ENCODE measurements at places on chromosomes 3 and 15. TPM values are rescaled to one million over a fixed set of nuclear protein-coding genes. Genes with fewer than 3 reads are reported as not detected.
A peak's percentile ranks its signal among the peaks of the same experiment; 100 is the strongest.

GRCh38 chr3:74520895-74521294, 93.6 kb downstream of the CNTN3 start:
- H3K36me3 ChIP-seq, result no peaks in the 10 kb centered on the region
- H3K4me3 ChIP-seq, result no peak overlapping the region
- H3K4me1 ChIP-seq, result no peaks in the 10 kb centered on the region
- no peak overlapping the region for H3K27ac ChIP-seq
- no peak for DNase-seq
- H3K27me3 ChIP-seq, result no peaks in the 10 kb centered on the region

DNA sequence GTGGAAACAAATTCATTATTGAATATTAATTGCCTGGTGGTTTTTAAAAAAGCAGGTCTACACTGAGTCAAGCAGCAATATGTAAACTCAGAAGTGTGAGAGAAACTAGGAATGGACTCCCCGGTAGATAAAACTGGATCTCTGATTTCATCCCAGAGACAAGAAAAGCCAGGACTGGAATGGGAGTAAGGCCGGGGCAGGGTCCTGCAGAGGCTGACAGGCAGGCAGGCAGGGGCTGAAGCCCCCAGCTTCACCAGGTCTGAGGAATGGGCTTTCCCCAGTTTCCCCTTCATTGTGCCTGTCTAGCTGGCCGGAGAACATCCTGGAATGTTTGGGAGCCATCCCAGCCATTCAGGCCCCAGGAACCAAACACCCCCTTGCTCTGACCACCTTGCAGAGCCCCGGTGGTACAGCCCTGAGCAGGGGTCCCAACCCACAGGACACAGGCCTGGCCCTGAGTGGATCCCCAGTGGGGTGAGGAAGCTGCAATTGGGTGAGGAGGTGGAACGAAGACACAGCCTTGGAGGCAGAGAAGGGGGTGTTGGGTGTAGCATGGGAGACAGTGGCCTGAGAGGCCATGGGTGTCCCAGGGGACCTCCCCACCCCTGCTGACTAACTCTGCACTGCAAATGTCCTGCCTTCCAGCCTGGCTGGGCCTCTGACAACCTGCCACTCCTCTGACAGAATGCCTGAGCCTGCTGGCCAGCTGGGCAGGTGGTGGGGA, 31.7 kb upstream of the XYLB start:
- no peaks in the 10 kb centered on the region for H3K27me3 ChIP-seq
- H3K36me3 ChIP-seq, result no peaks in the 10 kb centered on the region
- DNase-seq, result no peak
- no peaks in the 10 kb centered on the region for H3K4me1 ChIP-seq

DNA sequence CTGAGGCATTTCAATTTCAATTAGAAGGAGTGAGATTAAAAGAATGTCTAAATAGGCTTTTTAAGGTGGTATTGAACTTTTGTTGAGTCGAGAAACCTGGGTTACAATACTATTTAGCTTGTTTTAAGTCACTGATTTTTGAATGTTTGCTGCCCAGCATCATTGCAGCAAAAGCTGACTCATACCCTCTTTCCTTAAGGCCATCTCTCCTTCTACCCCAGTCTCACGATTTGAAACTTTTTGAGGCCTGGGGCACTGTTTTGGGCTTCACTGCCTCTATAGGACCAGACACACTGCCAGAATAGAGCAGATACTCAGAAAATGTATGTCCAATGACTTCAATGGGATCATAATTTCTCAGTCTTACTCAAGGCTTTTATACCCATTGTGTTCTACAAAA, 319.6 kb upstream of the TGFBR2 start:
- H3K4me3 ChIP-seq, result no peak overlapping the region
- no peaks in the 10 kb centered on the region for H3K36me3 ChIP-seq
- no peak overlapping the region for H3K27ac ChIP-seq
- no peaks in the 10 kb centered on the region for H3K27me3 ChIP-seq

A4GNT gene
- polyA plus RNA-seq, result not detected

SAMMSON gene
- not detected for polyA plus RNA-seq

GRCh38 chr15:92130906-92131305, 262.8 kb upstream of the ST8SIA2 start:
- H3K36me3 ChIP-seq, result no peaks in the 10 kb centered on the region
- H3K27me3 ChIP-seq, result no peaks in the 10 kb centered on the region

- peak; percentile 93 for DNase-seq
- peak overlapping the region; percentile 84 for H3K4me3 ChIP-seq
- H3K27me3 ChIP-seq, result no peaks in the 10 kb centered on the region
Observed at GRCh38 chr3:101676216-101676764, 642 bp downstream of the ZBTB11 start.

GOLGA8G gene
- polyA plus RNA-seq, result not detected

TGM5 gene
- 0.03 TPM for polyA plus RNA-seq

DNA sequence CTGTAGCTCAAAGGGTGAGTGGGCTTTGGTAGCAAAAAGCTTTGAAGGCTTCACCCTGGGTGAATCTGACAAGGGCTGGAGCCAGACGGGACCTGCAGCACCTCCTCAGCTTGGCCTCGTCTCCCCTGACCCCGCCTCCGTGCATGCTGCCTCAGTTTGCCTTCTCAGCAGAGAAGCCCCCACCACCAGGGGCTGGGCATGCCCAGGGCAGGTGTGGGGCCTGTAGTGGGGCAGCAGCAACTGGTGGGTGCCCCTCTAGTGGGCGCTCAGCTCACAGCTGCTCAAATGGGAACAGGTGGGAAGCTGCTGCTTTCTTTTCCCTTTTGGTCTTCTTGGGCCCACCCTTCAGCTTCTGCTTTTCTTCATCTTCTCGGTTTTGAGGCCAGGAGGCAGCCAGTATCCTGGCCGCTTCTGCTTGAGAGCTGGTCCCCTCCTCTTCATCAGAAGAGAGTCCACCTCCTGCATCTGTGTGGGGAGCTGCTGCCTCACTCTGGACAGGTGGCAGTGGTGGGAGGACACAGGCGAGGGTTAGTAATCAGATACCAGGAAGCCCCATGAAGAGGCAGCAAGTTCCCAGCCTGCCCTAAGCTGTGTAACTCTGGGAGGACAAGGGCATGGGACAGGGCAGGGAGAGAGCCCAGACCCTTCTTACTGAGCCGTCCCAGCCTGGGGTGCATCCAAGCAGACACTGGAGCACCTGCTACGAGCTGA, 21.0 kb downstream of the TMEM43 start:
- H3K27me3 ChIP-seq, result no peaks in the 10 kb centered on the region
- peaks cover 20% of the 10 kb centered on the region for H3K36me3 ChIP-seq
- H3K4me3 ChIP-seq, result no peak overlapping the region

OSTN gene
- not detected for polyA plus RNA-seq

- H3K27ac ChIP-seq, result no peak overlapping the region
- no peak for DNase-seq
- H3K36me3 ChIP-seq, result no peaks in the 10 kb centered on the region
- no peak overlapping the region for H3K4me3 ChIP-seq
Observed at GRCh38 chr3:17430582-17430981, 311.8 kb downstream of the TBC1D5 start.

CYP1A1 gene
- 13.2 TPM for polyA plus RNA-seq

GRCh38 chr3:30597131-30597768, 9.2 kb upstream of the TGFBR2 start:
- no peaks in the 10 kb centered on the region for H3K36me3 ChIP-seq
- no peaks in the 10 kb centered on the region for H3K27me3 ChIP-seq
- no peak overlapping the region for H3K27ac ChIP-seq
- peak; percentile 95 for DNase-seq
- no peak overlapping the region for H3K4me3 ChIP-seq

DNA sequence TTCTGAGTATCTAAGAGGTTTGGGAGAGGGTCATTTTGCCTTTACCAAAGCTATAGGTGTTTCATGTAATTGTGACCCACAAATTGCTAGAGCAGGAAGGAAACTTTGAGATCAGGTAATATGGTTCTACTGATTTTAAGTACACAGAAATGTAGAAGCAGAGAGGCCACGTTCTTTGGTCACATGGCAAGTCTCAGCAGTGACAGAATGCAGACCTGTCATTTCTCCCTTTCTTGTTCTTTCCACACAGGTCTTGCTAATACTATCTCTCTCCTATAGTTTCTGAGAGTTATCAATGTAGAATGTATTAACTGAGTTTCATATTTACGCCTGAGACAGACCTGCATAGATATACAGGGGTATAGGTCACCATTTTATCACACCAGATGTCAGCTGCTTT, 10.9 kb upstream of the RTP1 start:
- H3K4me3 ChIP-seq, result no peak overlapping the region
- H3K4me1 ChIP-seq, result peaks cover 20% of the 10 kb centered on the region
- H3K27ac ChIP-seq, result no peak overlapping the region
- no peaks in the 10 kb centered on the region for H3K27me3 ChIP-seq

GRCh38 chr3:112504123-112504522, 4.9 kb upstream of the BTLA start:
- no peak overlapping the region for H3K27ac ChIP-seq
- no peak overlapping the region for H3K4me3 ChIP-seq
- no peak for DNase-seq
- no peaks in the 10 kb centered on the region for H3K36me3 ChIP-seq

- H3K4me1 ChIP-seq, result no peaks in the 10 kb centered on the region
- no peak for DNase-seq
- no peaks in the 10 kb centered on the region for H3K27me3 ChIP-seq
- H3K36me3 ChIP-seq, result no peaks in the 10 kb centered on the region
Observed at GRCh38 chr15:43918717-43919116, 91.9 kb downstream of the WDR76 start.

DNA sequence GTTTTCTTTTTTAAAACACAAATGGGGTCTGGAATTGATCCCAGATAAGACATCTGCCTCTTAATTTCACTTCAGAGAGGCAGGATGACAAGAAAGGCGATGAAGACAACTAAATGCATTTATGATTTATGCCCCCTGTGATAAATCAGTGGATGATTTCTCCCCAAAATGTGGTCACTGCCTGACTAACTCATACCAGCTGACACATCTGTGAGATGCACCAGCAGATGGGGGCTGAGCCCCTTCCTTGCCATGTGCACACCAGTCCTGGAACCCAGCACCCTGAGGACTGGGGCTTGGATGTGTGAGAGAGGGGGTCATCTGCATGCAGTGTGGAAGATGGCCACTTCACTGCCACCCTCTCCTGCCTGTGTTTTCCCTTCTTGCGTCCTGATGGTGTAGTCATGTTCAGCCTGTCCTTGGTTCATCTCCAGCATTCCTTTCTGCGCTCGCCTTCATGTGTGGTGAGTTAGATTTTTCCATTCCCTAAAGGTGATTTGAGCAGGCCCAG, 264.3 kb downstream of the LRTM1 start:
- H3K27ac ChIP-seq, result no peak overlapping the region
- no peaks in the 10 kb centered on the region for H3K36me3 ChIP-seq
- H3K4me3 ChIP-seq, result no peak overlapping the region

SLC24A5 gene
- polyA plus RNA-seq, result not detected

ACAA1 gene
- polyA plus RNA-seq, result 147 TPM

GRCh38 chr3:107206945-107207344, 170.3 kb upstream of the CCDC54 start:
- H3K36me3 ChIP-seq, result no peaks in the 10 kb centered on the region
- no peak overlapping the region for H3K4me3 ChIP-seq

DNA sequence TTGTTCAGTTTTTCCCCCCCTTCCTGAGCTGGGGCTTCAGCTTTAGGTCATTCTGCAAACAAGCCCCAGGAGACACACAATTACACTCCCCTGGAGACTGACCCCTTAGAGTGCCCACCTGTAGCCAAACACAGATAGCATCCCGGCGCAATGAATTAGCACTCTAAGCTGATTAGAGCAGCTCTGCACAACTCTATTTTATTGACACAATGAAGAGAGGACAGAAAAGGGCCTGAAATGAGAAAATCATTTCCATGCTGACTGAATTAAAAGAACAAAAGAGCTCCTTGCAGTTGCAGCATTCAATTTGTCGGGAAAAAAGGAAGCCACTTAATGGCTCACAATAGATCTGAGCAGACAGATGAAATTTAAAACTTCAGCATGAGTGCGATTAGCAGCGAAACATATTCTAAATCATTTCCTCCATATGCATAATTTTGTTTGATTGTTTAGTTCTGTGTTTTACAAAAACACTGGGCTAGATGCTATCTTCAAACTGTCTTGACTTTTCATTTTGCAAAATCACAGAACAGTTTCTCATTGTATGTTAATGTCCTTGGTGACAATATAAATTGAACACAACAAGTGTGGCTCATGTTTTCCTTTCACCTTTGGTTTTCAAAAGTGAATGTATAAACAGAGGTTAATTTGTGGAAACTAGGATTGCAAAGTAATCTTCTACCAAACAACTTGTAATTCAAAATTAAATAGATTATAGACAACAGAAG, 308.6 kb downstream of the MECOM start:
- DNase-seq, result no peak
- H3K27ac ChIP-seq, result no peak overlapping the region
- H3K36me3 ChIP-seq, result no peaks in the 10 kb centered on the region
- H3K4me3 ChIP-seq, result no peak overlapping the region
- no peaks in the 10 kb centered on the region for H3K27me3 ChIP-seq

GRCh38 chr3:40720863-40721262, 196.1 kb downstream of the ZNF621 start:
- no peak overlapping the region for H3K4me3 ChIP-seq
- H3K27me3 ChIP-seq, result no peaks in the 10 kb centered on the region

VPS39 gene
- 28.2 TPM for polyA plus RNA-seq

GRCh38 chr15:68415061-68415460, 16.9 kb downstream of the ITGA11 start:
- no peak overlapping the region for H3K4me3 ChIP-seq
- no peaks in the 10 kb centered on the region for H3K4me1 ChIP-seq
- no peaks in the 10 kb centered on the region for H3K36me3 ChIP-seq
- no peak for DNase-seq
- no peaks in the 10 kb centered on the region for H3K27me3 ChIP-seq

DNA sequence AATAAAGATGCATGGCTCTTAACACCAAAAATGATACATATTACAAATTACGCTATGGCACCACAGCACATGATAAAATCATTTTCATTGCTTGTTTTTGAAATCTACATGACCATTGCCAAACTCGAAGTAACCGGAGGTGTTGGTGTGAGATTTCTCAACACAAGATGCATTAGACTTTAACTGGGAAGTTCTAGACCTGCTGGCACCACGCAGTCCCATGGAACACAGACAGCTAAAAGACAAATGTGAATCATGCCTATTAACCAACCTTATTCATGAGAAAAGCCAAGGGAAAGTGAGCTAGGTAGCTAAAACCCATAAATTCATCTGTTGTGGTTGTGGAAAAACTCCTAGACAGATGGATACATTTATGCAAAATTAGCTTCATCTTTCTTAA, 595.4 kb downstream of the FOXP1 start:
- H3K36me3 ChIP-seq, result peaks cover 10% of the 10 kb centered on the region
- H3K4me1 ChIP-seq, result peaks cover 6% of the 10 kb centered on the region
- DNase-seq, result no peak
- H3K27ac ChIP-seq, result no peak overlapping the region
- H3K4me3 ChIP-seq, result no peak overlapping the region

- H3K27ac ChIP-seq, result no peak overlapping the region
- no peaks in the 10 kb centered on the region for H3K36me3 ChIP-seq
- H3K4me3 ChIP-seq, result no peak overlapping the region
- no peaks in the 10 kb centered on the region for H3K27me3 ChIP-seq
Observed at GRCh38 chr3:10426346-10427220, 78.8 kb downstream of the ATP2B2 start.

DNA sequence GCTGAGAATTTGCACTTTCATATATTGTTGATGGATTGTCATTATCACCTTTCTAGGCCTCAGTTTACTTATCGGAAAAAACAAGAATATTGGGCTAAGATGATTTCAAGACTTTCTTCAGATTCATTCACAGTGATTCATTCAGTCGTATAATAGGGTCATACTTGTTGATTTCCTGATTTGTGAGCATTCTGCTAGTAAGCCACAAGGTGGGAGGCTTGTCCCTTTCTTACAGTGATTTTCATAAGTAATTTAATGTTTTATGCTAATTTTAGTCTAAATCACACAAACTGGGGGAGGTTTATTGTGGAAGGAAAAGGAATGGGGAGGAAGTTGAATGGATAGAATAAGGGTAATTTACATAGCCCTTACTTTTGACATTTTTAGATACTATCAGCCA, 126.8 kb upstream of the GOLGA6L4 start:
- no peaks in the 10 kb centered on the region for H3K4me1 ChIP-seq
- no peaks in the 10 kb centered on the region for H3K27me3 ChIP-seq
- no peak overlapping the region for H3K4me3 ChIP-seq
